Tibial artery (tissue), 4 donors: ENCODE measurements at places on chromosomes 7 and 10.
A peak's percentile ranks its signal among the peaks of the same experiment; 100 is the strongest.

GRCh38 chr7:155395176-155395797 is 62.6 kb upstream of the EN2 start:
- no peak for DNase-seq

- DNase-seq, result peak; percentile 6
Measured at GRCh38 chr10:131920151-131920550, 19.3 kb downstream of the PPP2R2D start.

GRCh38 chr7:108057951-108058481 is 55.1 kb upstream of the LAMB1 start:
- no peak for DNase-seq

DNA sequence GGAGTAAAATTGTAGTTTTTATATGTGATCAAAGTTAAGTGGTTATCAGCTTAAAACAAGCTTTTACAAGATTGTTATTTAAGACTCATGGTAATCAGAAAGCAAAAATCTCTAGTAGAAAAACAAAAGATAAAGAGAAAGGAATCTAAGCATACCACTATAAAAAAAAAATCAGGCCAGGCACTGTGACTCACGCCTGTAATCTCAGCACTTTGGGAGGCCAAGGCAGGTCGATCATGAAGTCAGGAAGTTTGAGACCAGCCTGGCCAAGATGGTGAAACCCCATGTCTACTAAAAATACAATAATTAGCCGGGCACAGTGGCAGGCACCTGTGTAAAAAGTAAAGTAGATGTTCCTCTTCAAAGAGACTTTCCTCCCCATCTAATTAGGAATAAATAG is 265.9 kb upstream of the NRP1 start:
- no peak for DNase-seq

DNA sequence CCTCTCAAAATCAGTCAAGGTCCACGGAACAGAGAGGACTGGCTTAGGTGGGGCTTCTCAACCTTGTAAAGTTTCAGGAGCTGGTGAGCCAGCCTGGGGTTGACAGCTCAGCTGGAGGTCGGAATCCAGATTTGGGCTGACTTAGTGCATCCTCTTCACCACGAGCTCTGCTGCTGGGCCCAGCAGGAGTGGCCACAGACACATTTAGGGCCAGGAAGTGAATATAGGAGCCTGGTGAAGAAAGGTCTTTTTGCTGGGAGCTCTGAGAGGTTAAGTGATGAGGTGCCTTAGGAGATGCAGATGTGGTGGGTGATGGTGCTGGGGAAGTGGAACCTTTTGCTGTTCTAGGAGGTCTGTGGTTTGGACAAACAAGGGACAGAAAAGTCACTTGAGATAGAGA is 39.3 kb upstream of the MMD2 start:
- no peak for DNase-seq

DNA sequence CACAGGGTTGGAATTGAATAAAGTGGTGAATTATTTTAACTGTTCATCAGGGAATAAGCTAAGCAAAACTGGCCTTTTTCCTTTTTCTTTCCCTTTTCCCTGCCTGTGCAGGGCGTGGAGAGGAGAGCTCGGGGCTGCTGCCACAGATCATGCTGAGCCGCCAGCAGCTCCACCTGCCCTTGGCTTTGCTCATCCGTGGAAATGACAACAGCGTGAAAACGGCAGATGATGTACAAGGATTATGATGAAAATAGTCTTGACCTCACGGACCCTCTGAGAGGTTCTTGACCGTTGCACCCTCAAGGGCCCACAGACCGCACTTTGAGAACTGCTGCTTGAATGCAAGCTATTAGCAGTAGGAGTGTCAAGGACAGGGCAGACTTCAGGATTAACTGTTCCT is 10.6 kb downstream of the PPP2R2D start:
- DNase-seq, result no peak

DNA sequence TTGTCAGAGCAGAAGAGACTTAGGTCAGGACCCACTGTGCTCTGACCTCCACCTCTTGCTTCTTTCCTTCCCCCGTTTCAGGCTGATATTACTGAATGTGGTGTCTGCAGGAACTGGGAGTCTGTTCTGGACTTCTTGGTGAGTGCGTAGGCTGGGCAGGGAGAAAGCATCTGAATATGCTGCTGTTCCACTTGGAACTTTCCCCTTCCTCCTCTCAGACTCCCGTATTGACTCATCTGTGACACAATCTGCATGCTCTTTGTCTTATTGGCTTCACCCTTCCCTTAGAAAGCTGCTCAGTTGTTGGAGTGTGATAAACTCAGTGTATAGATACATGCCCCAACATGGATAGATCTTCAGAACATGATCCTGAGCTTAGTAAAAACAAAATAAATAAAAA is 137.6 kb upstream of the HABP2 start:
- no peak for DNase-seq

DNA sequence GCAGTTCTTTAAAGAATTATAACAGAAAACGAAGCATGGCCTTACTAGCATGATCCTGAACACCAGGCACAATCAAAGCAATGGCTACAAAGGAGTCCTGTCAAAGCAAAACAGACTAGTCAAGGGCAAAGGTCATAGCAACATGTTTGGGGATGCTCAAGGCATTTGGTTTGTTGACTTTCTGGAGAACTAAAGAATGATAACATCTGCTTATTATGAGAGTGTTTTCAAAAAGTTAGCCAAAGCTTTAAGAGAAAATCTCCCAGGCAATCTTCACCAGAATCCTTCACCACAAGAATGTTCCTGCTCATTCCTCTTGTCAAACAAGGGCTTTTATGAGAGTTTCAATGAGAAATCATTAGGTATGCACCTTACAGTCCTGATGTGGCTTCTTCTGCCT is 95.1 kb upstream of the CPXM2 start:
- no peak for DNase-seq

- DNase-seq, result no peak
Measured at GRCh38 chr7:135704698-135705097, 23.3 kb downstream of the SLC13A4 start.

GRCh38 chr10:29479981-29480954 is 154.5 kb downstream of the SVIL start:
- no peak for DNase-seq

DNA sequence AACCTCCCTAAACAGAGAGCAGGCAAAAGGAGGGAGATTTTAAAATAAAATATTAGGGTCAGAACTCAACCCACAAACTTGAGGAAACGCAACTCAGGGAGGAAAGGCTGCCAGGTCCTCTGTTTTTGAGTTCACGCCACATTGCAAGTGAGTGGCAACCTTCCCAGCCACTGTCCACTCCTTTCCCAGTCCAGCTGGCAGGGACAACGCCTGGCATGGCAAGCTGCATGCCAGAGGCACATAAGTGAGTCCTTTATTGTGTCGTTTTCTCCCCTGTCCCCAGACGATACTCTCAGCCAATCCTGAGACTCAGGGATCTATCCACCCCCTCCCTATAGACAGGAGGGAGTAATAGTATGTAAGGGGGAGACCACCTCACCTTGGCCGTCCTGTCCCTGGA is 22.4 kb downstream of the FBXW4 start:
- no peak for DNase-seq

GRCh38 chr10:74988832-74989561 is 122.5 kb upstream of the SAMD8 start:
- DNase-seq, result no peak

GRCh38 chr7:139374246-139374645 is 14.6 kb downstream of the LUC7L2 start:
- DNase-seq, result no peak

DNA sequence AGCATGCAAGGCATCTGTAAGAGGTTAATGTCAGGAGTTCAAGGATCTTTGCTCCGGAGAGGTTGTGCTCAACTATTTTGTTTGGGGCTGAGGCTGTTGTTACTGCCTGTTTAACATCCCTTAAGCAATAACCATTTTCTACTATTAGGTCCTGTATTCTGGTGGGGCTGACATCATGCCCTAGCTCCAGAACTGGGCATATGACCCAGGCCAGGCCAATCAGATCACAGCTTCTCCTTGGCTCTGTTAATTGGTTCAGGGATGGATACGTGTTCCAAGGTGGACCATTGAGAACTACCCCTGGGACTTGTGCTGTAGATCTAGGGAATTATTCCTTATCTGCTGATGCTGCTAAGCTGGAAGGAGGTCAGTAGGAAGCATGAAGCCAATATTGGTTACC is 67.0 kb downstream of the SYPL1 start:
- no peak for DNase-seq

DNA sequence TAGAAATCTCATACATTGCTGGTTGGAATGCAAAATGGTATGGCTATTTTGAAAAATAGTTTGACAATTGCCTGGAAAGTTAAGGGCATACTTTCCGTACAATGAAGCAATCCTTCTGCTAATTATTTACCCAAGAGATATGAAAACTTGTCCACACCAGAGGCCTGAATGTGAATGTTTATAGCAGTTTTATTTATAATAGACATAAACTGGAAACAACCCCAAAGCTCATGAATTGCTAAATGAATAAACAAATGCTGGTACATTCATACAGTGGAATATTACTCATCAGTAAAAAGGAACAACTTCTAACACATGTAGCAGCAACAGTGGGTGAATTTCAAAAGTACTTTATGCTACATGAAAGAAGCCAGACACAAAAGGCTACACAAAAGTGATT is 42.7 kb downstream of the MMRN2 start:
- no peak for DNase-seq

DNA sequence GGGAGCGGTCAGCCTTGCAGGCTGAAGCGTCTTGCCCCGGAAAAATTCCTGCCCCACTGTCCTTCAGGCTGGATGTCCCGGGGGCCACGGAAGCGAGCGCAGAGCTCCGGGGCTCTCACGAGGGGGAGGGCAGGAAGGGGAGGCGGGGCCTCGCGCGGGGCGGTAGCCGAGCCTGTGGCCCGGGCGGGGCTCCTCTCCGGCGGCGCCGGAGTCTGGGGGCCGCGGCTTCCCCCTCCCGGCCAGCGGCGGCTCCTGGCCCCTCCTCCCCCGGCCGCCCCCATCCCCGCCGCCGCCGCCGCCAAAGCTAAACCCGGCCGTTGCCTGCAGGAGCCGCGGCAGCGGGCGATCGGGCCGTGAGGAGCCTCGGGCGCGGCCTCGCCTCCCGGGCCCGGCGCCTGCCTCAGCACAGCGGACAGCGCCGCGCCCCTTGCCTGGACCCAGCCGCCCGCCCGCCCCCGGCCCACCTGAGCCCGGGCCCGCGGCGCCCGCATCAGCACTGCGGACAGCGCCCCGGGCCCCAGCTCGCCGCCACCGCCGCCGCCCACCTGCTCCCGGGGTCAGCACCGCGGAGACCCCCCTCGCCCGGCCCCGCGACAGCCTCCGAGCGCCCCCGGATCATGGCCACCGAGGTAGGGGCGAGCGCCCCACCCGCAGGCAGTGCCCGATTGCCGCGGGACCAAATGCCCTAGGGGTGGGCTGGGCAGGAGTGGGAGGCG is at the start of gene GOLGA7B:
Gene GOLGA7B (plus strand): TSS at position 157 of the 716 bp plus-strand sequence. CDS start 461 bp downstream, at position 618.
- no peak for DNase-seq

DNA sequence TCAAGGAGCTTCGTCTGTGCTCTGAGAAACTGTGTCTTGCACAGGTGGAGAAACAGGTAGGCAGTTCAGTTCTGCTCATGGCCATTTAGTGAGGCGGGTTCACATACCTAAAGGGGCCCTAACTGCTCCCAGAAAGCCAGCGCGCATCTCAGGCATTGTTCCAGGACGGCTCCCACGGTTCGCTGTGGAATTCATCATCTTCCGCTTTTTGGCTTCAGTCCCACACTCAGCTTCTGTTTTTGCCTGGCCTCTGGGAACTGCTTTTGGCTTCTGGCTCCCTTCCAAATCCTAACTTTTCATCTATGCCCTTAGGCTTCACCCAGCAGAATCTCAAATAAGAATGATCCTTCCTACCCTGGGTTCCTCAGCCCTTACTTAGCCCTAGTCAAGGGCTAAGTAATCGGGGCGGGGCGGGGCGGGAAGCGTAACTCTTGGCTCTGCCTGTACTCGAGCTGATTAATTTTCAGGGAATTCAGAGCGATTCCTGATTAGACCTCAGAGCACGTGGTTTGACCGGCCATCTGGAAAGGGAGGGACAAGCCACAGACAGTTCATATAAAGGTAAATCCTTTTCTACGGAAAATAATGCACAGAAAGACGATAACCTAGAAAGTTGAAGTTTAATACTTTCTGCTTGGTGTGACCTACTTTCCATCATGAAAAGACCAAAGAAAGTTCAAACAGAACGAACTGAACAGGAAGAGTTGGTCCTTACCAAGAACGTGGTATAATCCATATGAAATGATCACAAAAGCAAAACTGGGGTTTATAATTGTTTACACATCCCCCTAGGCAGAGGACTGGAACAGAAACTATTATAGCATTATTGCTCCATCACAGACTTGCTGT is 105.7 kb downstream of the ST8SIA6 start:
- peak; percentile 70 for DNase-seq

DNA sequence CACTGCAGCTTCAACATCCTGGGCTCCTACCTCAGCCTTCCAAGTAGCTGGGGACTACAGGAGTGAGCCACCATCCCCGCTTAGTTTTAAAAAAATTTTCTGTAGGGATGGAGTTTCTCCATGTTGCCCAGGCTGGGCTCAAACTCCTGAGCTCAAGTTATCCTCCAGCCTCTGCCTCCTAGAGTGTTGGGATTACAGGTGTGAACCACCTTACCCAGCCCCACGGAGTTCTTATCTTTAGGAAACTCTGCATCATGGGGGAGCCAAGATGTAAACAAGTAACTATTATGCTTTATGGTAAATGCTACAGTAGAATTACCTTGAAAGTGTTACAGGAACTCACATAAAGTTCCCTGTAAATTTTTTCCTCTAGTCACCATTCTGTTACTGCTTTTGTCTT is 65.3 kb downstream of the PHTF2 start:
- no peak for DNase-seq
